ENCODE measurements at places on chromosomes 4 and X.

- no peak for DNase-seq
Observed at GRCh38 chr4:126539771-126540170, 1093.0 kb upstream of the INTU start.

GRCh38 chr4:5133933-5134594 lies 82.8 kb downstream of the STK32B start:
- DNase-seq: no peak

DNA sequence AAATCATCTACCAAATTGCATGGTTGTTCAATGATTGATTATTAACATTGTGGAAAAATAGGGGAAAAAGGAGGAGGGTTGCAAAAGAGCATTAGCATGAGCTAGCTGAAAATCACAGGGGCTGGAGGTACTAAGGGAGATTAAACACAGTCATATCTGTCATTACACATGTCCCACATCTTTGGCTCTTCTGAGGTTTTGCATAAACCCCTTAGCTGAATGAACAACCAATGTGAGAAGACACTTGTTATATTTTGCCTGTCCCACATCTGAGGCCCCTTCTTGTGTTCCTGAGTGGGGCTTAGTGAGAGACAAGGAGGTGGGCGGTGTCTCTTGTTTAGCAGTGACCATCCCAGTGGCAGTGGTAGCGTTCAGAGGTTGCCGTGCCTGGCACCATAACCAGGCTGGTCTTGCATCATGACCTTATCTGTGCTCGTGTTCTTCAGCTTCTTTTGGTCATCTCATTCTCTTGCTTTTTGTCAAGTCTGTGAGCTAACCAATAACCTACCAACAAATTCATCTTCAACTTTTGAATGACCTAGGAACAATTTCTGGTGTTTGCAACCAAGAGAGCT lies 95.6 kb downstream of the MID1IP1 start:
- DNase-seq: no peak

GRCh38 chr4:34972189-34972588 lies 1272.1 kb downstream of the ARAP2 start:
- DNase-seq: no peak

DNA sequence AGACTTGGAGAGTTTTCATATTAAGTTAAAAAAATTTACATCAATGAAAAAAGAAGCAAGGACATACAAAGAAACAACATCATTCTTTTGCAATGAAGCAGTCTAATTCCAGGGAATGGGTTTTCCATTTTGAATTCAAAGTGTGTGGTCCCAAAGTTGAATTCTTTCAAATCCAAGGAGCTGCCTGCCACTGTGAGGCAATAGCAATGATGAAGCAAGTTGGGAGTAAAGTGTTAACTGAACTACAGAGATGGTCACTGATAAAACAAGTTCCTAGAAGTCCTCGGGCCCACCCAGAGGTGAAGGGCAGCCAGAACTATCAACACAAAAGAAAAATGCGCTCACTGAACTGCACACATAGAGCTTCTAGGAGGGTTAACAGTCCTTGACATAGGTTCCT lies 115.9 kb downstream of the RAB28 start:
- no peak for DNase-seq

DNA sequence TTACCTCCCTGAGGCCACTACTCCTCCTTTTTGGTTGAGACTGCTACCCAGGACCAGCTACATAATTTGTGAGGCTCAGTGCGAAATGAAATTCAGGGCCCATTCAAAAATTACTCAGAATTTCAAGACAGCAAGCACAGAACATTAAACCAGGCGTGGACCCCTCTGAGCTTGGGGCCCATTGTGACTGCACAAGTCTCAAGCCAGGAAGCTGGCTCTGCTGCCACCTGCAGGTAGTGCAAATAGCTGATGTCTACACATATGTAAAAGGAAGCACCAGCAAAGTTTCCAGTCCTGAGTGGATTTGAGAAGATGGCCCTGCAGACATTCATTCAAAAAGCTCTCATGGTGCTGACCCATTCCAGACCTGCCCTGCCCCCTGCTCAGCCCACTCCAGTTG lies 213.4 kb upstream of the LNX1 start:
- peak; percentile 72 for DNase-seq

DNA sequence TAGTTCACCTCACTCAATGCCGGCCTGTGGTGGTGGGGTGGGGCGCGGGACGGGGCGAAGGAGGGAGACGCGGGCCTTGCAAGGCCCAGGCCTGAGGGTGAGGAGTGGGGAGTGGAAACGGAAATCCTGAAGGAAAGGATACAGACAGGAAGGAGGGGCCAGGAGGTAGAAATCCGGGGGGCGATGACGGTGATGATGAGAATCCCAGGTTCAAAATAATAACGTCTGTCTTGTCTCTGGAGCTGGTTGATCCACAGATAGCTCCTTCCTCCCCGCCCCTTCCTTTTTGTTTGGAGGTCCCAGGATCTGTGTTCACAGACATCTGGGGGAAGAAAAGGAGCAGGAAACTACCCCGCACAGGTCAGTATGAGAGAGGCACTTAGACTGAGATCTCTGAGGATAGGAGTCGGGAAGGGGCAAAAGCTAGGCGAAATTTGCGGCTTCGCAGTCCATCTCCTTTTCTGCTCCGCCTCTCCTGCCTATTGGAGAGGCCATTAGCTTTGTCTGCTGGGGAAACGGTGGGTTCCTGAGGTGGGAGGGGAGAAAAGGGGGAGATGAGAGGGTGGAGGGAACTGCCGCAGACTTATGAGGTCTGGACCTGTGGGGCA lies 746 bp downstream of the TCEAL7 start:
- DNase-seq: peak; percentile 30

DNA sequence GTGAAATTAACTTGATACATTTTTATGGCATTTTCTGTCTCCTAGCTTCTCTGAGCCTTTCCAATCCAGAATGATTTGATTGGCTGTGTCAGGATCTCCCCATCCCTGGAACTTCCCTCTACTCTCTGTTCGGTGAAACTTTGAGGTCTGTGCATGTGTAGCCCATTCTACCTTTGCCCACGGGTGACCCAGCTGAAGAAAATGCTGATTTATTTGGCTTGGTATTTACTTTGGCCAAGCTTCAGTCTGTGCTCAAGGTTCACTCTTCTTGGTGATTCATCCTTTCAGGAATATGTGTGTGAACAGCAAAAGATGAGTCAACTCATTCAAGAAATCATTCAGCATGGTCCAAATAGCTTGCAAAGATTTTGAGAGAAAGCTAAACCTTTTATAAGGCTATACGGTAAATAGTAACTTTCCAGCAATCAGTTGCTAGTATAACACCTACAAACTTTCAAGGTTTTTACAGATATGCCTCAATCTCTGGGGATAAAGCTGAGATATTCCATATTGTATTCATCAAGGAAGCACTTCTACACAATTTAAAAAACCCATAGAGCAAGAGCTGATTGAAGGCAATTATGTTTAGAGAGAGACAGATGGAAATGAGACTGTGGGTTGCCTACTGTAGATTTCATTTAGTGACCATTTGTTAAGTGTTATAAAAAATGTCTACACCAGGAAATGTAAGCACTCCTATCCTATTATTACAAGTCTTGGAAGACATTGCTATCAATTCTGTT lies 233.9 kb upstream of the CXXC4 start:
- DNase-seq: no peak

GRCh38 chr4:158201322-158201721 lies 9.0 kb upstream of the TMEM144 start:
- no peak for DNase-seq

DNA sequence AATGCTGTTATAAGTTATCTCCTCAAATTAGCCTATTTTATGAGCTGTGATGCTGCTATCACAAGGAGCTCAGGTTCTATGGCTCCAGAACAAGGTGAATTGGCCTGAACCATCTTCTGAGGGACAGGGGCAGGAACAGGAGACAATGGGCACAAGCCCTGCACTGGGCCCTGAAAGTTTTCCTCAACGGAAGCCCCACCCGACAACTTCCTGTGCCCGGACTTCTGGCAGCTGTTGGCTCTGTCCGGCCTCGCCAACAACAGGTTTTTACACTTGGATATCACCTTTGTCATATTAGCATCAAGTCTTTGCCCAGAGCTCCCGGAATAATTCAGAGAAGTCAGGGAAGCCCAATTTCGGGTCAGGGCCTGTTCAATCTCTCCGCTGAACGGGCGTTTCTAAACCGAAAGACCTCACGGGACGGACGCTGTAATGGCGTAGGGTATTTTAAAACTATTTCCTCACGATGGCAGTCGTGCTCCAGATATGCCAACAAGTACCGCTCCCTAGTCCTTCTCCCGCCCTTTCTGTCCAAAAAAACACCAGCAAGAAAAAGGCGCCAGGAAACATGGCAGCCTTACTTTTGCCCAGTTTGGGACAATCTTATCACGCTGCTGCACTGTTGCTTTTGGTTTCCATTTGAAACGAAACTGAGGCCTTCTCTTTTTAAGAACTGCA lies 201.0 kb upstream of the STK26 start:
- no peak for DNase-seq

DNA sequence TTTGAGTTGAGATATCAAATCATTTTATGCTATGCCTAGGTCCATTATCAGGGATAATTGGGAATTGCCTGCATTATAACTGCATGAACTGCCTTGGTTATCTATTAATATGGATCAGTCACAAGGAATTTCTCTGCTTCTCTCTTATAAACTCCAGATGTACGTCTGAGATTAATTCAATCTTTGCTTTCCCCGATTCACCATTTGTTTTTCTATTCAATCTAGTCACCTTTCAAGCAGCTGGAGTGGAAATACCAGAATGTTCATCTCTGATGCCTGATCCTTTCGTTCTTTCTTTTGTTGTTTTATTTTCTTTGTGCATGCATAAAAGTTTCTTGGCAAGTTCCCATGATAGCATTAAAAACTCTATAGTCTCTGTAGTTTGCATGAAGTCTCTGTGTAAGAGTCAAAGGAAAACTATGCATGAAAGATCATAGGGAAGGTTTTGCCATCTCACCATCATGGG lies 22.6 kb downstream of the SYNPO2 start:
- DNase-seq: no peak

DNA sequence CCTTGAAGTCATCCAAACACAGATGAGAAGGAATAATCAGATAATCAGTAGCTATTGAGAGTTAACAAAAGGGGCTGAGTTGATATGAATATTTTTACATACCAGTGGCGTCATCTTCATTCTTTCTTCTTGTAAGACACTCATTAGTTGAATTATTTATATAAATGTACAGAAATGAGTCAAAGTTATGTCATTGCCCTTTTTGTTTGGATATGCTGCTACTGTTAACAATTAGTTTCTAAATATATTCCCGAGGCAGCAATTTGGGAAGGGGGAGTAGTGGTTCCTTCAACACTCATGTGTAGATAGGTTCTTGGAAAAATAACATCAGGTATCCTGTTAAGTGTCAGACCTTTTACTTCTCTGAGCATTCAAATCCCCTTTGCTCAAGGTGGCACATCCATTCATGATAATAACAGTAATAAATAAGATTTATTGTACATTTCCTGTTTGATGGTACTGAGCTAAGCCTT lies 436.6 kb downstream of the SPRY1 start:
- no peak for DNase-seq

DNA sequence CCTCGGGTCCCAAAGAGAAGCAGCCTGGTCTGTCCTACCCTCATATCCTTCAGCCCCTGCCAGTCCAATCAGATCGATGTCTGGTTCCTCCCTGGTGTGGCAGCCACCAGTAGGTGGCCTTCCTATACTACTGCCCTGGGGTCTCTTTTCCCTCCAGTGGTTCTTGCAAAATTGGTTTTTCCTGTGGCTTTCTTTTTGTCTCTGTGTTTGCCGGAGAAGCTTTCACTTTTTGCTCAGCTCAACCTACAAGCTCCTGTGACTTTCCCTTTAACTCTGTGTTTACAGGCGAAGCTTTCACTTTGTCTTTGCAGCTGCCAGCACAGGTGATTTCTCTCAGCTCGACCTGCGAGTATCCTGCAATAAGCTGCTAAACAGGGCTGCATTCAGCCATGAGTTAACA lies 46.8 kb downstream of the UGT2A3 start:
- peak; percentile 17 for DNase-seq

- DNase-seq: no peak
Observed at GRCh38 chr4:138852681-138853080, 162.9 kb upstream of the NOCT start.

- no peak for DNase-seq
Observed at GRCh38 chr4:90186229-90186628, 59.0 kb downstream of the CCSER1 start.

GRCh38 chrX:64206556-64207162 lies 1.2 kb upstream of the AMER1 start:
- DNase-seq: no peak

GRCh38 chr4:124409044-124409443 lies 303.5 kb downstream of the ANKRD50 start:
- DNase-seq: no peak

DNA sequence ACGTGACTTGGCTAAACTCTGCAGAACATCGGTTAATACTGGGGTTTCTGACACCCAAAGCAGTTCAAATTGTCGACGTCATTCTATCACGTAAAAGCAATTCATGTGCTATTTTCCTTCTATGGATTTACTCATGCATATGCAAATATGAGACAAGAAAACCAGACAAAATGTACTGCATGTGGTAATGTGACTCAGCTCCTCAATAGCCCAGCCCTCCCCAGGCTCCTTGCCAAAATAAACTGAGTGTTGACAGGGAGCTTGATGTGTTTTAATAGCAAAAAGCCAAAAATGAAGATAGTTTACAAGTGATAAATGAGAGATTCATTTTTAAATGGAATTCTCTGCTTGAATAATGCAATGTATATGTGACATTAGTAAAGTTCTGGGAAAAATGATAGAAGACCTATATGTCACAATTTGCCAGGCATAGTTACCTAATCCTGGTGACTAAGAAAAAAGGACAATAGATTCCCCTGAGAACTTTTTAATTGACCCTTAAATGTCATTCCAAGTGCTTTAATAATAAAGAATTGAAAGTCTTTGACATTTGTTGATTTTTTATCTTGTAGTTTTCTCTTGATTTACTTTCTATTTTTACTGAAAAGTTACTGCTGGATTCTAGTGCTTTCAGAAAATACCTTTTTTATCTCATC lies 1700.6 kb upstream of the TENM3 start:
- DNase-seq: no peak

- no peak for DNase-seq
Observed at GRCh38 chr4:62415256-62415655, 1215.1 kb downstream of the ADGRL3 start.

DNA sequence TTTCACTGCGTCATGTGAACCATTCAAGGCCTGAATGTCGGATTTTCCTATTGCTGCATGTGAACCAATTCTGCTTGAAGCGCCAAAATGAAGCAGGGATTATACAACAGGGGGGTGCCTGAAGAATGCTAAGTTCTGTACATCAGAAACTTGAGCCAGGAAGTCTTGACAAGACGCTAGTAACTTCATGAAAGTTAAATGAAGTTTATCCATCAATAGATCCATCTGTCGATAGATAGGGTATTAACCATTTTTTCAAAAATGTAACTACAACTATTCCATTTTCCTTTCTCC lies 590 bp upstream of the NAF1 start:
- no peak for DNase-seq

DNA sequence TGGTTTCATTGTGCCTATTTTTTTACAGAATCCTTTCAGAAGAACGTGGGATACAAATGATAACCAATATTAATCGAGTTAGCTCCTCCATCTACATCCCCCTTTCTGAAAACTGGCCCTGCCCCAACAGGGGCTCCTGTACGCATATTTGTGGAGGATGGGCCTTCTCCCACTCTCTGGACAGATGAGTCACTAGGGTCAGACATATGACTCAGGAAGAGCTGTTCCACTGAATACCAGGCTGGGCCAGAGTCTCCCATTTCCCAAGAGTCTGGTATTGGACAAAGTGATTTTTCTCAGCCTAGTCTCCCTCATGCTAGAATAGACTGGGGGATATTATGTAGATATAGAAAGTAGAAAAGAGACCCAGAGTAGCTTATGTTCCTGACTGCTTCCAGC lies 142.4 kb downstream of the TSPAN5 start:
- DNase-seq: no peak

- no peak for DNase-seq
Observed at GRCh38 chr4:189660722-189661360, 279.8 kb upstream of the FRG1 start.

- DNase-seq: no peak
Observed at GRCh38 chr4:79663141-79663540, 255.1 kb upstream of the GK2 start.
